PC-9 (cell line): ENCODE measurements at places on chromosomes 2 and 18. TPM values are rescaled to one million over a fixed set of nuclear protein-coding genes. Genes with fewer than 3 reads are reported as not detected.

DPY30 gene
- total RNA-seq, result 89.6 and 109 TPM in 2 replicates

FAM124B gene
- total RNA-seq, result 0.17 and 0.60 TPM in 2 replicates

AMER3 gene
- total RNA-seq, result not detected in 2 replicates

ATG9A gene
- total RNA-seq, result 56.0 and 64.5 TPM in 2 replicates

CRYGC gene
- not detected in 2 replicates for total RNA-seq

RAPGEF4 gene
- 0.53 TPM in 1 of 2 replicates, not detected in the other for total RNA-seq

HOXD10 gene
- not detected in 2 replicates for total RNA-seq

VIL1 gene
- total RNA-seq, result not detected in 2 replicates

KCNG3 gene
- 1.3 and 2.1 TPM in 2 replicates for total RNA-seq

REG3A gene
- total RNA-seq, result not detected in 2 replicates

RUFY4 gene
- total RNA-seq, result not detected in 2 replicates

LPIN1 gene
- 24.1 and 43.1 TPM in 2 replicates for total RNA-seq

APOB gene
- total RNA-seq, result not detected in 2 replicates

ITGAV gene
- 25.0 and 28.0 TPM in 2 replicates for total RNA-seq

EFEMP1 gene
- 61.3 and 86.3 TPM in 2 replicates for total RNA-seq

SLC4A5 gene
- 1.2 TPM in 1 of 2 replicates, not detected in the other for total RNA-seq

CCDC74B gene
- 1.9 and 2.4 TPM in 2 replicates for total RNA-seq

HOXD12 gene
- not detected in 2 replicates for total RNA-seq

MBD5 gene
- total RNA-seq, result 35.1 and 46.5 TPM in 2 replicates

GALNT14 gene
- 2.4 and 3.1 TPM in 2 replicates for total RNA-seq

SERPINB3 gene
- not detected in 2 replicates for total RNA-seq

ALLC gene
- not detected in 2 replicates for total RNA-seq

MYO5B gene
- total RNA-seq, result 23.3 and 25.4 TPM in 2 replicates

PRSS56 gene
- total RNA-seq, result not detected in 2 replicates

WNT6 gene
- 0.33 and 0.45 TPM in 2 replicates for total RNA-seq

LRATD1 gene
- 3.8 TPM in 2 replicates for total RNA-seq

GATA6 gene
- 9.1 and 12.3 TPM in 2 replicates for total RNA-seq

SNORC gene
- 10.4 and 20.0 TPM in 2 replicates for total RNA-seq

HTR2B gene
- not detected in 2 replicates for total RNA-seq

CD207 gene
- total RNA-seq, result not detected in 2 replicates

TLK1 gene
- total RNA-seq, result 74.1 and 101 TPM in 2 replicates

PROM2 gene
- 129 and 147 TPM in 2 replicates for total RNA-seq

CYTIP gene
- not detected in 2 replicates for total RNA-seq

KCNE4 gene
- total RNA-seq, result 0.11 TPM in 1 of 2 replicates, not detected in the other

ONECUT2 gene
- total RNA-seq, result 0.35 and 0.40 TPM in 2 replicates

ABHD3 gene
- total RNA-seq, result 23.4 and 33.7 TPM in 2 replicates

ACADL gene
- 0.20 and 0.24 TPM in 2 replicates for total RNA-seq

UGT1A1 gene
- 64.8 and 70.5 TPM in 2 replicates for total RNA-seq

RNF152 gene
- 0.20 TPM in 1 of 2 replicates, not detected in the other for total RNA-seq

ACMSD gene
- not detected in 2 replicates for total RNA-seq

CRYGD gene
- total RNA-seq, result not detected in 2 replicates

ANKRD62 gene
- 0.20 TPM in 1 of 2 replicates, not detected in the other for total RNA-seq

CPS1 gene
- total RNA-seq, result 20.3 and 27.5 TPM in 2 replicates

HOXD11 gene
- not detected in 2 replicates for total RNA-seq

TTR gene
- total RNA-seq, result not detected in 2 replicates

SDC1 gene
- 114 and 128 TPM in 2 replicates for total RNA-seq

RDH14 gene
- 16.1 and 17.2 TPM in 2 replicates for total RNA-seq

GAL3ST2 gene
- 3.9 and 4.3 TPM in 2 replicates for total RNA-seq

LYG2 gene
- total RNA-seq, result not detected in 2 replicates

CNGA3 gene
- not detected in 2 replicates for total RNA-seq

SERPINB11 gene
- not detected in 2 replicates for total RNA-seq

SERPINB2 gene
- 0.73 TPM in 1 of 2 replicates, not detected in the other for total RNA-seq

ALPP gene
- 47.5 and 57.8 TPM in 2 replicates for total RNA-seq

C1QL2 gene
- total RNA-seq, result not detected in 2 replicates
